ELR (cell line): ENCODE measurements at places on chromosomes 3 and 15.

DNA sequence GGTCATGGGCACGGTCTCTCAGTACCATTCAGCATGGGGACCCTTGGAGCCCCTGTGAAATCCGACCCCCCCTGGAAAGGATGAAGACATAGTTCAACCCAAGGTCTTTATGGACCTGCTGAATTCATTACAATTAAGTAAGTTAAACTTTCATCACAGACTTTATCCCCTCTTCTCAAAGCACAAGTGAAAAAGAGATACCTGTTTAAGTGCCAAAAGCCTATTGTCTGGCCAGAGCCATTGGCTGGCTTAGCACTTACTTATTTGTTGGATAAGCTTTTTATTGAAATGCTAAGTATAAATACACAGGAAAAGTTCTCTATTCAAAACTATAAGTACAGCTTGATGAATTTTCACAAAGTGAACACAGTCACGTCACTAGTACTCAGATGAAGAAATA is 128.4 kb upstream of the NR2E3 start:
- DNase-seq: no peak

DNA sequence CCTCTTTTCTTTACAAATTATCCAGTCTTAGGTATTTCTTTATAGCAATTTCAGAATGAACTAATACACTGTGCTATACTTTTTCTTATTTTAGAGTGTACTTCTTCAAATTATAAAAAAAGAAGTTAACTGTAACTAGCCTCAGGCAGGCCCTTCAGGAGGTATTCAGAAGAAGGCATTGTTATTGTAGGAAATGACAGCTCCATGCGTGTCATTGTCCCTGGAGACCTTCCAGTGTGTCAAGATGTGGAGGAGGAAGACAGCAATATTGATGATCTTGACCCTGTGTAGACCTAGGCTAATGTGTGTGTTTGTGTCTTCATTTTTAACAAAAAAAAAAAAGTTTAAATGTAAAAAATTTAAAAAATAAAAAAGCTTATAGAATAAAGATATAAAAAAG is 55.5 kb downstream of the IL12A start:
- DNase-seq: no peak

DNA sequence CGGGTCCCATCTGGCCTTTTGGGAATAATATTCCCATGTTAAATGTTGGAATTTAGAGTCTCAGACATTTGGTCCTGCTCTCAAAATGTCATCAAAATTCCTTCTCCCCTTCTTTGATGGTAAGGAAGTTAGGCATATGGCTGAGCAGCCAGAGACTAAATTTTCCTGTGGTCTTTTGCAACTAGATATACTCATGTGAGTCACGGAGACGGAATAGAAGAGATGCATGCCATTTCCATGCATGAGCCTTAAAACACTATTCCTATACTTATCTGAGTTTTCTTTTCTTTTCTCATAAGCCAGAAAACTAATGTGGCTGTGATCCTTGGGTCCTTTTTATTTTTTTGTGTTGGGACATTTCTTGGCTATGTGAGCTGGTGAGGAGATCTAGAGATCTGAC is 105.3 kb downstream of the NR2F2 start:
- no peak for DNase-seq

GRCh38 chr3:25658836-25659235 is 5.9 kb downstream of the TOP2B start:
- no peak for DNase-seq

GRCh38 chr3:116226266-116226665 is 219.0 kb downstream of the LSAMP start:
- DNase-seq: no peak

DNA sequence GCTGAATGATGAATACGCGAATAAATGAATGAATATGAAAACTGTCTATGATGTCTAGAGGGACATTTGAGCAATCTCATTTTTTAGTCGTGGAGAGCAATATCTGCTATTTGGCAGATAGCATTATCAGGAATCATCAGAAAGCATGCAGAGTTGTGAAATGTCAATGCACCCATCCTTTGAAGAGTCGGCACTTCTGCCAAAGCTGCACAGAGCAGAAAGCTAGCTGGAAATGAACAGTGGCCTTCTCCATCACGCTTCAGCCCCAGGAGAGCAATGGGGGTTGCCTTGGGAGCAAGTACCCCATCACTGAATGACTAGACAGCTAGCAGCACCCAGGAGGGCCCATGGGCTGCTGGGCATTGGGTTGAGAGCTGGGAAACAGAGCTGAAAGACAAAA is 69.1 kb upstream of the PROK2 start:
- DNase-seq: no peak

DNA sequence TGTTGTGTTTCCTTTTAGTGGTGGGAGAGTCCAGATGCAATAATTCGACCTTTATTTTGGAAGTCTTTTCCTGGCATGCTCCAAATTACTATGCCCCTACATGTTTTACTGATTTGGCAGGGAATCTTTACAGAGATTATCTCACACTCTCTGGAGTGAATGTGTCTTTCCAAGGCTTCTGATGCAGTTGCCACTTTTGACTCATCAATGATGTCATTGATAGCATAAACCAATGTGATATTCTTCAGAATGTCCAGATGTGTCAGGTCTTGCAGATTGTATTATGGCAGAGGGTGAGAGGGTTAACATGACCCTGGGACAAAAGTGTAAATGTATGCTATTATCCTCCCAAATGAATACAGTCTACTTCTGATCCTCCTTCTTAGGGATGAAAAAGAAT is 9.7 kb downstream of the RTP4 start:
- DNase-seq: no peak

DNA sequence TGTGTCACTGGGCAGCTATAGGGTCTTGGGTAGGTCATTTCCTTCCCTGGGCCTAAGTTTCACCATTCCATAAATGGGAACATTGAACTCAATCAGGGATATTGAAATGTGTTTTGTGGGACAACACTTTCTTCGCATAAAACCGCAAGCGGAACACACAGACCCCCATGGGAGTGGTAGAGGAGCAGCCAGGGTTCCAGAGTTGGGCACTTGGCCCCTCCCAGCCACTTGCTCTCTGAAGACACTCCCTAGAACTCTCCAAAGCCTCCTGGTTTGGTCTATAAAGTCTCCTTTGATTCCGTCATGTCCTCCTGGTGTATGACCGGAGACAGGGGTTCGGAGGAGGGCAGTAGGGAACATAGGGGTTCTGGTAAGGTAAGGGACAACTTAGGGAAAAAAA is 271.7 kb downstream of the UACA start:
- no peak for DNase-seq
